CD8-positive, alpha-beta T cell (primary cell): ENCODE measurements at places on chromosomes 5 and 9.

GRCh38 chr5:1186351-1187233 is 14.8 kb upstream of the SLC6A19 start:
- DNase-seq: no peak

DNA sequence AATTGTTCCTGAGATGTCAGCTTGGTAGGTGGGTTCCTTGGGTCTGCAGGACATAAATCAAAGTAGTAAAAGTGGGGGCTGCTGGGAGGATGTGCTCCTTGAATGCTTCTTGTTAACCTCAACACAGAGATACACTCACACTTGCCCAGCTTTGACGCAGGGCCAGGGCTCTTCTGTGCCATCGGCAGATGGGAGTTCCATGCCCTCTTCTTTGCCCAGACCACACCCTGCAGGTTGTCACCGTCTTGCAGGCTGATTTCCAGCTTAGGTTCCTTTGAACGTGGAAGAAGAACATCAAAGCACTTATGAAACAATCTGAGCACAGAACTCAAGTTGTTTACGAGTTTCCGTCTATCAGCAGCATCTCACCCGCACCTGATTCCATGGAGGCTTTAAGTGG is 11.0 kb downstream of the DBH start:
- DNase-seq: no peak

DNA sequence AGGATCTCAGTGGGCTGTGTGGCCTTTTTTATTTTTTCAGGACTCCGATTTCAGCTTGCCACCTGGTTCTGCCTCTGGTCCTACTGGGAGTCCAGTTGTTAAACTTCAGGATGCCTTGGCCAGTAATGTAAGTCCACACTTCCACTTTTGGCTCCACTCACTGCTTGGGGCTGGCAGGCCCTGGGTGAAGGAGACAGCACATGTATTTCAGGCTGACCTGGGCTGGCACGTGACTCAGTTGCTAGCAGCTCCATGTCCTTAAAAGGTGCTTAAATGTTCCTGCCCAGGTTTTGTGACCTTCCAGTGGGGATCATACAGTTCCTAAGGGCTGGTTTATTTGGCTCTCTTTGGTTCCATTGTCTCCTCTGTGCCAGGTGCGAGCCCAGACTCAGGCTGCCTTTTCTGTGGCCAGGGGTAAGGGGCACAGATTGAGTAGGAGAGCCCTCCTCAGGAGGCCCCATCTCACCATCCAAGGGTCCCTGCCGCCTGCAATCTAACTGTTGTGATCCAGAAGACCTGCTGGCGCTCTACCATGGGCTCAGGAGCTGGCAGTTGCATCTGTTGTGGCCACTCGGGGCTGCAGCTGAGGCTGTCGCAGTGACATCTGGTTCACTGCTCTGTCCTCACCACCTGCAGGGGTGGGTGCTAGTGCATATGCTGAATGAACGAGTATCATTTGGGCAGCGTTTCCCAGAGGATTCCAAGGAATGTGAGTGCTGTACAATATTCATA is 19.2 kb upstream of the POMT1 start:
- DNase-seq: no peak

GRCh38 chr5:76801159-76801802 is 17.5 kb upstream of the F2RL1 start:
- no peak for DNase-seq

- no peak for DNase-seq
These were observed 4.6 kb downstream of the ANXA1 start for GRCh38 chr9:73155968-73156864.

DNA sequence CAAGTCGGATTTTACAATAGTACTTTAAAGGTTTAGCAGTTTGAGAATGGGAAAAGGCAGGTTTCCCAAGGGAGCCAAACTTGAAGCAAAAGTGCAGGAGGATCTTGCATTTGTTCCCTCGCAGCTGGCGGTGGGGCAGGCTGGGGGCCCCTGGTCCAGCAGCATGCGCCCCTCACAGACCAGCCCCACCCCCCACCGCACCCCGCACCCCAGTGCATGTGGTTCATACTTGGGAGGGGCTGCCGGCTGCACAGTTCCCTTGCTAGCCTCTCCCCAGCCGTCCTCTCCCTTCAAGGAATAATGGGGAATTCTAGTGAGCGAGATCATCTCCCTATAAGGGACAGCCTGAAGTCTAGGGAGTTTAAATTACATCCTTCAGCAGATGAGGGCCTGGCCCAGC is 273.1 kb upstream of the IRX2 start:
- DNase-seq: no peak

DNA sequence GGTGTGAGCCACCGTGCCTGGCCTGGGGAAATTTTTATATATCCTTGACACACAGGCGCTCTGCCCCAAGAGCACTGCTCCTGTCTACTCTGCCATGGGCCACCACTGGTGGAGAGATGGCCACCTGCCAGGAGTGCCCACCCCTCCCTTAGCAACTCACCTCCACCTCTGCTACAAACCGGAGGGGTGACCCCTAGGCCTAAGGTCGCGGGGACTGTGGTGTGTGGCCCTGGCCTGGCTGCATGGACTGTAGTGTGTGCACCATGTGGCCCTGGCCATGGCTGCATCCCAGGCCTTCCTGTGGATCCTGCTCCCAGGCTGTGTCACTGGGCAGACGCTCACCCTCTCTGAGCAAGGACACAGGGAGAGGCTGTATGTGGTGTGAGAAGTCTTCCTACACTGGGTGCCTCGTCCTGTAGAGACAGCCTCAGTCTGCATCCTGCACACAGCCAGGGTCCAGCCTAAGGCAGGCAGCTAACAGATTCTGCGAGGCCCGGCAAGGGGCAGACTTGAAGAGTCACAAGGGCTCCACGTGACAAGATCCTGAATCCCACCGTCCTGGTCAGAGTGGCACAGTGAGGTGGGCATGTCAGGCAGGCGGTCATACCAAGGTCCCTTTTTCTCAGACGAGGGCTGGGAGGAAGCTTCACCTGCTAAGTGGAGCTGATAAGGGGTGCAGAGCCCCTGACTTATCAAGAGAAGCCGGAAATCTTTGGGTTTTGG is 10.3 kb downstream of the NINJ1 start:
- no peak for DNase-seq

DNA sequence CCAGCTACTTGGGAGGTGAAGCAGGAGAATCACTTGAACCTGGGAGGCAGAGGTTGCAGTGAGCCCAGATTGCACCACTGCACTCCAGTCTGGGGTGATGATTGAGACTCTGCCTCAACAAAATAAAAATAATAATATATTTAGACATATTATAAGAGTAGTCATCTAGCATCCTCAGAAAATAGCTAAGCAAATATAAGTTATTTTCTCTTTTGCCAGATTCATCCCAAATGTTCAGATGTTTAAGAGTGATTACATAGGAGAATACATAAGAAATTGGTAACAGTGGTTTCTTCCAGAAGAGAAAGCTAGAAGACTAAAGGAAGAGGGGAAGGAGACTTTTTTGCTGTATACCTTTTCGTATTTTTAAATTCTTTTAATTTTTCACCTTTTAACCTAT is 20.0 kb downstream of the PRKAA1 start:
- DNase-seq: no peak

GRCh38 chr9:78712903-78713613 is 416.1 kb downstream of the PSAT1 start:
- no peak for DNase-seq

- DNase-seq: no peak
These were observed 7.9 kb upstream of the SYNPO start for GRCh38 chr5:150632305-150633160.

DNA sequence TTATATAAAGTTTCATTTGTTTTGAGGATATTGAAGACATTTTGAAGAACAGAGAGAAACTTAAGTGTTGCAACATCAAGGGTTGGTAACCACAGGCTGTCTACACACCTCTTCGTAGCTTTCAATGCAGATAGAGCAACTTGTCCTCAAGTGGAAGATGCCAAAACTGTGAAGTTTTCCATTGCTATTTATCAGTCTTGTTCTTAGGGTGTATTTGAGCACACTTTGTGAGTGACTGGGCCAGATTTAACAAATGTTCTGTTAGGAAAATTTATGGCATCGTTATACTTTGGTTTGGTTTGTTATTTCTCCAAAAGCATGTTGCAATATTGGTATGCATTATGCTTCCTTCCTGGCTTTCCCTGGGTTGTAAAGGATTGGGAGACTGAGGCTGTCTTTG is 31.6 kb downstream of the NNT start:
- DNase-seq: no peak

- DNase-seq: no peak
These were observed 77.0 kb downstream of the CSNK1A1 start for GRCh38 chr5:149474198-149474597.

DNA sequence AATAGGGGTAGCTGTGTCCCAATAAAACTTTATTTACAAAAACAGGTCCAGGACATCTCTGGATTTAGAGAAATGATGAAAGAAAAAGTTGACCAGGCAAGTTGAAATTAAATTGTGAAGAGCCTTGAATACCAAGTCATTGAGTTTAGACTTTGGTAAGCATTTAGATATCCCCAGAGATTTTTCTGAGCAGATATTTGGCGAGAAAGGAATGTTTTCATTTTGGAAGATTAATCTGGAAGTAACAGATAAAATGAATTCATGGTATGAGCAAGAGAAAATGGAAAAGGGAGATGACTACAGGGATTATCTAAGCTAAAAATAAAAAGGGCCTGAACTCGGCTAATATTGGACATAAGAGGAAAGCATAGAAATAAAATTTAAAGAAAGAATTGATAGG is 157.6 kb downstream of the ACTL7B start:
- DNase-seq: no peak

DNA sequence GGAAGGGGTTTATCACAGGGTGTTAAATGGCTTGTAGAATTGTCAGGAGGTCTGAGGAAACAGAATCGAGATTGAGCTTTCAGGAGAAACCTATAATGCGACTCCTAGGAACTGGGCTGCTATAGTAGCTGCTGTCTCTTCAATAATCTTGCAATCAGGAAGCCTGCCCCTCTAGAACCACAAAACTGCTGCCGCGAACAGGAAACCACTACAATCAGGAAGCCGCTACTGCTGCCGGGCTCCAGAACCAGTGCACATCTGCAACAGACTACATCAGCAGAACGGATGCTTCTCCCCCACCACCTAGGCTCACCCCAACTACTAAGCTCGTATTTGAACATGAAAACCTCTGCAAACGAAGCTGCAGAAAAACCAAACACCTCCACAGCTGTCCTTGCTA is 31.6 kb downstream of the TNFSF8 start:
- DNase-seq: peak; percentile 67

DNA sequence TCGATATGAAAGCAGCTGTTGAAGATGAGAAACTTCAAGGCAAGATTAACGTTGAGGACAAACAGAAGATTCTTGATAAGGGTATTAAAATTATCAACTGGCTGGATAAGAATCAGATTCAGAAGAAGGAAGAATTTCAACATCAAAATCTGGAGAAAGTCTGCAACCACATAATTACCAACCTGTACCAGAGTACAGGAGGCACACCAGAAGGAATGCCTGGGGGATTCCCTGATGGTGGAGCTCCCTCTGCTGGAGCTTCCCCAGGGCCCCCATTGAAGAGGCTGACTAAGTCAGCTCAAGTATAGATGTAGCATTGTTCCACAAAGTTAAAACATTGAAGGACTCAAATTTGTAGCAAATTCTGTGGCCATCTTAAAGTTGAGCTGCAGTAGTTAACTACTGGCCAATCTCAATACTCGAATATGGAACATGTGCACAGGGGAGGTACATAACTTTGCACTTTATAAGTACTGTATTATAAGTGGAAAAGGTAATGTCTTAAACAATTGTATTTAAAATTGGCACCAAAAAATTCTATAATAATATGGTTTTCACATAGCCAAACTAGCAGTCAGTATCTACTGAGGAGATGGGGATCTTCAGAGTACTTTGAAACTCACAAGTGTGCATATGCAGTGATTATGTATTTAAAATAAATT is 237.5 kb downstream of the CHSY3 start:
- no peak for DNase-seq

- no peak for DNase-seq
These were observed 5.0 kb upstream of the RASGRF2 start for GRCh38 chr5:80955082-80955590.

- DNase-seq: no peak
These were observed 101.2 kb upstream of the RAPGEF1 start for GRCh38 chr9:131840751-131841702.

GRCh38 chr5:180159756-180160155 is 49.3 kb downstream of the RASGEF1C start:
- no peak for DNase-seq

DNA sequence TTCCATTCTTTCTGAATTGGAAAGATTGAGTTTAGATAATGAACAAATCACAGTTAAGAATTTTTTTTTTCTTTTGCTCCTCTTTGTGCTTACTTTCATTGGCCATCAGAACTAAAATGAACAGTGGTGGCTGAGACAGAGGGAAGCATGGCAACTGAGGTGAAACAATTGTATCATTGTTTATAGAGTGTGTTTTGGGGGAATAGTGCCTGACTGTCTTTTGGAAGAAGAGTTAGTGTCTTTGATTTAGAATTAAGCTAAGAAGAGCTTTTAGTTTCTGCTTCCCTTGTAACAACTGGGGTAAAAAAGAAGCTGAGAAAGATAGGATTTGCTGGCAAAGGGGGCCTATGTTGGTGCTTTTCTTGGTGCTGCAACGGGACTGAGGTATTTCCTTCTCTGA is 24.0 kb downstream of the HSD17B4 start:
- DNase-seq: no peak

DNA sequence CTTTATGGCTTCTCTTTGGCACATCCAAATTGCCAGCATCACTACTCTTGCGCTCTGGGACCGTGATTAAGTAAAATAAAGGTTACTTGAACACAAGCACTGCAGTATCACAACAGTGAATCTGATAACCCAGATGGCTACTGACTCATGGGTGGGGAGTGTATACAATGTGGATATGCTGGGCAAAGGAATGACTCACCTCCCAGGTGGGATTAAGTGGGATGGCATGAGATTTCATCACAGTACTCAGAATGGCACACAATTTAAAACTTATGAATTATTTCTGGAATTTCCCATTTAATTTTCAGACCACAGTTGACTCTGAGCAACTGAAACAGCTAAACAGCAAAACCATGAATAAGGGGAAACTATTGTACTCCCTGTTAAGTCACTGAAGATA is 4.3 kb downstream of the GFM2 start:
- DNase-seq: no peak

GRCh38 chr5:45109062-45109461 is 300.3 kb downstream of the MRPS30 start:
- no peak for DNase-seq

- DNase-seq: no peak
These were observed 66.8 kb downstream of the MEF2C start for GRCh38 chr5:88816195-88816594.
